ENCODE measurements at places on chromosomes 5 and 9. TPM values are rescaled to one million over a fixed set of nuclear protein-coding genes. Genes with fewer than 3 reads are reported as not detected.

IDNK gene
- total RNA-seq: 3.3 TPM

ARSI gene
- 0.25 TPM for total RNA-seq

TTC33 gene
- 14.8 TPM for total RNA-seq

TMEM252 gene
- total RNA-seq: not detected

SPAG8 gene
- 3.2 TPM for total RNA-seq

PTGER4 gene
- total RNA-seq: 6.6 TPM

LEAP2 gene
- 0.89 TPM for total RNA-seq

HTR4 gene
- not detected for total RNA-seq

QRFP gene
- total RNA-seq: not detected

OR2Y1 gene
- total RNA-seq: not detected

NKD2 gene
- 3.4 TPM for total RNA-seq

SNCAIP gene
- total RNA-seq: 1.7 TPM

ANKRD31 gene
- not detected for total RNA-seq

CDC20B gene
- not detected for total RNA-seq

GLRA1 gene
- total RNA-seq: not detected

CORO2A gene
- 0.35 TPM for total RNA-seq

SLCO4C1 gene
- 0.17 TPM for total RNA-seq

PIGO gene
- total RNA-seq: 9.5 TPM

ENDOG gene
- total RNA-seq: 88.5 TPM

NIPBL gene
- total RNA-seq: 36.7 TPM

GDNF gene
- 0.20 TPM for total RNA-seq

HRCT1 gene
- total RNA-seq: 9.0 TPM

SLC46A2 gene
- not detected for total RNA-seq

NELFB gene
- total RNA-seq: 43.6 TPM

ADGRV1 gene
- not detected for total RNA-seq

CCDC180 gene
- 2.8 TPM for total RNA-seq

SLIT3 gene
- total RNA-seq: 8.4 TPM

ZCCHC7 gene
- 9.0 TPM for total RNA-seq

PCDHAC2 gene
- total RNA-seq: 0.10 TPM

TMEM8B gene
- total RNA-seq: 15.9 TPM

ADGRD2 gene
- total RNA-seq: not detected

CAVIN4 gene
- 71.6 TPM for total RNA-seq

ANXA2R gene
- 1.2 TPM for total RNA-seq

GADD45G gene
- total RNA-seq: 54.0 TPM

RLN1 gene
- 0.35 TPM for total RNA-seq

LECT2 gene
- not detected for total RNA-seq

SHC3 gene
- total RNA-seq: 0.59 TPM

PCDHB8 gene
- 1.8 TPM for total RNA-seq

GBGT1 gene
- total RNA-seq: 6.2 TPM

IFNK gene
- total RNA-seq: not detected

CTXN3 gene
- total RNA-seq: not detected

BRD3 gene
- total RNA-seq: 28.7 TPM

ASS1 gene
- 65.5 TPM for total RNA-seq
